ENCODE measurements at places on chromosomes 11 and 22.
A peak's percentile ranks its signal among the peaks of the same experiment; 100 is the strongest.

- DNase-seq, result no peak
Observed at GRCh38 chr11:76365038-76365679, 15.8 kb downstream of the THAP12 start.

DNA sequence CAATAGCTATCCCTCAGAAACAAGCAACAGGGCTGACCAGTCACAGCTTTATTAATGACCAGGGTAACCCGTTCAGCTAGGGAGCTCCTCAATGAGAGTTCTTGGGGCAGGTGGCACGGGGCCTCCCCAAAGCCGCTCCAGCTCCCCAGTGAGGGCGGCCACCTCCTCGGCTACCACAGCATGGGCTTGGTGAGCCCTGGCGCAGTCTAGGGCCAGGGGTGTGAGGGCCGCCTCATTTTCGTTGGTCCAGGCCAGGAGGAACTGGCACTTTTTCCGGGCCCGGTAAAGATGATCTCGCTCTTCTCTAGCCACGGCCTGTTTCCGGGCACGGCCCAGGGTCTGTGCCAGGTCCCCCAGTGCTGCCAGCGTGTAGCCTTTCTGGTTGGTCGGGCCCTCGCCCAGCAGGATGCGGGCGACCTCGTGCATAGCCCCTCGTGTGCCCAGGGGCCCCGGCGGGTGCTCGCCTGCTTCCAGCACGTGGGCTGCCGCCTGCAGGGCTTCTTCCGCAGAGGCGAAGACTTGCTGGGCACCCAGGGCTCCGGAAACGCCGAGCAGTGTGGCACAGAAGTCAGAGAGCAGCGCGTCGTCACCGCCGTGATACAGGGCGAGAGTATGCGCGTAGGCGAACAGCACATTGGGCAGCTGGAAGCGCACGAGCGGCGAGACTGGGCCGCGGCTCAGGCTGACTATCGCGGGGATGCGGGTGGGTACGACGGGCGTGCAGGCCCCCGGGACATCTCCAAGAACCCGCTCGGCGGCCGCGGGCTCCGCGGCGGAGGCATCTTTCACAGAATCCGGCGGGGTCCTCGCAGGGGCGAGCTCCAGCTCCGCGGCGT lies 913 bp downstream of the ZNHIT2 start:
- peak; percentile 65 for DNase-seq

DNA sequence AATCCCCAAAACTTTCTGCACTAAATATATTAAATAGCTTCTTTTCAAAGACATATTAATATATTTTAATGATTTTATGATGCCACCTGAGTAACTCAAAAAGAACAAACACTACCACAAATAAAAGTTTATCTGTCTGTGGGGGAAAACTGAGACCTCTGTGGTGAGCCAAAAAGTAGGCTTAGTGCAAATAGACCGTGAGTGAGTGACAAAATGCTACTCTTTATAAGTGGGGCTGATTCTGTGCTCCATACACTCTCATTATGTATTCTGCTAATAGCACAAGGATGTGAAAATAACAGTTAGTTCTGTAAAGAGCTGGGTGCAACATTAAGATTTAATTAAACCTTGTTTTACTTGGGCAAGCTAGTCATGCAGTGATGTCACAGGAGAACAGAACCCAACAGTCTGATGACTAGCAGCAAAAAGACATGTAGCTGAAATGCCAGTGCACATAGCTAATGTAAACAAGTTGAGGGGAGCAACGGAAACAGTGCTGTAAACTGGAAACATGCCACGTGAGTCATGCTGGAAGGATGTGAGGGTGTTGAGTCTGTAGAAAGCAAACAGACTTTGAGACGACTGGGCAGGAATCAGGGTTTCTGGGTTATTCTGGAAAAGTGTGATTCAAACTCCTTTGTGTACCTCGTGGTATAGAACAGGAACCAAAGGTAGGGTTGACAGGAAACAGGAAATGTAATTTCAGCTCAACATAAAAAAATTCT lies 1130.4 kb downstream of the LRRC4C start:
- DNase-seq, result no peak

- DNase-seq, result no peak
Observed at GRCh38 chr22:31734512-31734911, 15.4 kb downstream of the PRR14L start.

DNA sequence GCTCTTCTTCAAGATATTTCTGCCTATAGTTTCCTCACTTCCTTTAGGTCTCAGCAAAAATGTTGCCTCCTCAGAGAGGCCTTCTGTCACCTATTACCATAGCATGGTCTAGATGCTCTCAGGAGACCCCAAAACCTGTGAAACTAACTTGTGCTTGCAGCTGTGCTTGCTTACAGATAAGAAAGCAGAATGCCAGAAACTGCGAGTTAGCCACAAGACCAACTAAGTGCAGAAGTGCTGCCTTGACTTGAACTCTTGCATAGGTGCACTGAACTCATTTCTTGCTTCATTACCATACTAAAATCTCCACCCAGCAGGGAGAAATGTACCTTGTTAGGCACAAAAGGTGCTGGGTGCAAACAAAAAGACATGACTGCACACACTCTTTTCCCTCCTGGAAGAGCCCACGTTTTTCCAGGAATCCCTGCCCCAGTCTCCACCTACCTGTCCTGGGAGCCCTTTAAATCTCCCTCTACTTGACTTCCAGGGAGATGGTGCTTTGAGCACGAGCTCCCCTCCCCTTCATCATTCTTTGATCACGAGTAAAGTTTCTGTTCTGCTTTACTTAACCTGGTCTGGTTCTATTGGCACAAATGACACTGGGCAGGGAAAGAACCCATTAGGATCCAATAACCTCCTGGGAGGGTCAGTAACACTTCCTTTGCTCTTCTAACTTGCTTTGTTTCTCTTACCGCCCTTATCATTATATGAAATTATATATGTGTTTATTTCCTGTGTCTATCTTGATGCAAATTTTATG lies 137.7 kb upstream of the DDI1 start:
- DNase-seq, result no peak

- no peak for DNase-seq
Observed at GRCh38 chr22:46004105-46004866, 27.3 kb upstream of the WNT7B start.

GRCh38 chr11:61964058-61964665 lies 3.3 kb downstream of the FTH1 start:
- no peak for DNase-seq

DNA sequence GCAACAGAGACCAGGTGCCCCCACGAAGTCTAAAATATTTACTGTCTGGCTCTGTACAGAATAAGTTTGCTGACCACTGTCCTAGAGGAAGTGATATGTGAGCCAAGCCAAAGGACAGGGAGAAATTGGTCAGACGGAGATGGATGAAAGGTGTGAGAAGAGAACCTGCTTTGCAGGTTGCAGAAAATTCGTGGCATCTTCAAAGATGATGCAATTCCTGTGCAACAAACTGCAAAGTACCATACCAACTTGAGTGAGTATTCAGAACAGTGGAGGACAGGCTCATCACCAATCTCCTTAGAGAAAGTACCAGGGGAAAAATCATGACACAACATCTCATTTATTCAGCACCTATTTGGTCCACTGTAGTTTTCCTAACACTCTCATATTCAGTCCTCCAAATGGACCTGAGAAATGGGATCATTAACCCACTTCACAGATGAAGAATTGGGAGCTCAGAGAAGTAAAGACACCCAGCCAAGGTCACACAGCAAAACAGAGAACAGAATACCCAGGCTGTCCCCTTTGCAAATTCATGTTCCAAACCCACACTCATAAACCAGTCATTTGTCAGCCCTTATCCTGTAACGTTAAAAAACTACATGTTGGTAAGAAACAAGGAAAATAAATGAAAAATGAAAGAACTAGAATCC lies 536.8 kb downstream of the MIAT start:
- no peak for DNase-seq

DNA sequence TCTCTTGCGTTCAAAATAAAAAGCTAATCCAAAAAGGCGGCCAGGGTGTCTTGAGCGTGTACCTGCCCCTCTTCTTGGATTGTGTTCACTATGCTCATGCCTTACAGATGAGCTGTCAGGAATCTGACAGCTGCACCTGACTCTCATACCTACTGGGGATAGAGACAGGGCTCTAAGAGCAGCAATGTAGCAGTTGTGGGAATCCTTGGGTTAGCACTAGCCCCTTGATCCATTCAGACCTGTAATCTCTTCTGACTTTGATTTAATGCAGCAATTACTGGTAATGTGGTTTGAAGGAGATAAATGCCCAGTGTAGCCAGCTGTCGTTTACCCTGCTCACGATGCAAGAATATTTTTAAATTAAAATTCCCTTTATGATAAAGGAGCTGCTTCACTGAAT lies 145.8 kb downstream of the APOL5 start:
- no peak for DNase-seq

DNA sequence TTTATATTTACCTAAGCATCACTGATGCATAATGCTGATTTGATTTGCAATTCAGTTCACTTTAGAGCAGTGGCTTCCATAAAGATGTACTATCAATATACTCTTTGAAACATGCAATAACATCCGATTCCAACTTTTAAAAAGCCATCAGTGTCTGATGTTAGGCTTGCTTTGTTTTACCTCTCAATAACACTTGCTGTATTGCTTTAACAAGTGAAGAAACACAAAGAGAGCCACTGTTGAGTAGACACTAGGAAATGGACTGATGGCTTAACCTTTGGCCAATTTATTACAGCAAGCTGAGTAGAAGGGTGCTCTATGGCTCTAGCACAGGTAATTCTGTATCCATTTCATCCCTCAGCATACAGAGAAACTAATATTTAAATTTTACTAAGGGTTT lies 122.1 kb downstream of the FCHSD2 start:
- DNase-seq, result no peak

GRCh38 chr11:16338393-16338792 lies 18.0 kb downstream of the SOX6 start:
- no peak for DNase-seq

- DNase-seq, result no peak
Observed at GRCh38 chr11:30984442-30984816, 385.1 kb downstream of the DCDC1 start.

GRCh38 chr11:116282481-116282880 lies 490.3 kb downstream of the BUD13 start:
- DNase-seq, result no peak

DNA sequence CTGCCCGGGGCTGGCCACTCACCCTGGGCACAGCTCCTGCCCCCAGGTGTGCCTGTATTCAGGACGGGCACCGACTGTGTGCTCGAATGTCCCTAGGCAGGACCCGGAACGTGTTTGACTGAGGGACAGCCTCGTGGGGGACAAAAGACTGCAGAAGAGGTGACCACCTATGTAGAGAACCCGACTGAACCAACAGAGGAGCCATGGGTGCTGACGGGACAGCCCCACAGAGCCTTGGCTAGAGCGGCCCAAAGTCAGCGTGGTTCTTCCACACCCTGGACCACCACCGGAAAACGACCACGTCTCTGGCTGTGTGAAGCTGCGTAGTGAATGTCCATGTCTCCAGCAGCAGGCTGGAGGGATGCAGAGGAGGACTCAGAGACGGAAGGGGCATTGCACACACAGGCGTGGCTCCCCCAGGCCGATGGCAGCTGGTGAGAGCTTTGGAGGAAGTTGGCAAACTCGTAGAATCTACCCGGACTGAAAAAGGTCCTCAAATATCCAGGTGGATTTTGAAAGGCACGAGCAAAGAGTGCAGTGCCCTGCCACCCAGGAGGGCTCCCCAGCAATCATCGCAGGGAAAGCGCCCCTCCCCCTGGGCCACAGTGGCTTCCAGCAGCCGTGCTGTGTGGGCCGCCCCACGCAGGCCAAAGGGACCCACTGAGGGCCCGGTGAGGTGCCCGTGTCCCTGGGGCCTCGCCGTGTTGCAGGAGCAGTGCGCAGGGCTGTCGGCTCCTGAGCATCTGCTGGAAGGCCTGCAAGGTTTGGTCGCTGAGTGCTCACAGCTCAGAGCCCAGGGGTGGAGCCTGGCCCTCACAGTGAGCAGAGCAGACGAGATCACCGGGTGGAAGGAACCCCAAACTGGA lies 17.5 kb upstream of the MUC5B start:
- no peak for DNase-seq

- DNase-seq, result no peak
Observed at GRCh38 chr11:19577391-19577975, 135.2 kb upstream of the NAV2 start.

GRCh38 chr11:12390687-12391110 lies 13.3 kb downstream of the PARVA start:
- DNase-seq, result no peak

GRCh38 chr11:119741369-119742262 lies 12.6 kb upstream of the NECTIN1 start:
- no peak for DNase-seq

GRCh38 chr11:74403607-74404321 lies 5.5 kb upstream of the PGM2L1 start:
- DNase-seq, result no peak

- peak; percentile 35 for DNase-seq
Observed at GRCh38 chr11:8225589-8226036, 38.1 kb downstream of the LMO1 start.

DNA sequence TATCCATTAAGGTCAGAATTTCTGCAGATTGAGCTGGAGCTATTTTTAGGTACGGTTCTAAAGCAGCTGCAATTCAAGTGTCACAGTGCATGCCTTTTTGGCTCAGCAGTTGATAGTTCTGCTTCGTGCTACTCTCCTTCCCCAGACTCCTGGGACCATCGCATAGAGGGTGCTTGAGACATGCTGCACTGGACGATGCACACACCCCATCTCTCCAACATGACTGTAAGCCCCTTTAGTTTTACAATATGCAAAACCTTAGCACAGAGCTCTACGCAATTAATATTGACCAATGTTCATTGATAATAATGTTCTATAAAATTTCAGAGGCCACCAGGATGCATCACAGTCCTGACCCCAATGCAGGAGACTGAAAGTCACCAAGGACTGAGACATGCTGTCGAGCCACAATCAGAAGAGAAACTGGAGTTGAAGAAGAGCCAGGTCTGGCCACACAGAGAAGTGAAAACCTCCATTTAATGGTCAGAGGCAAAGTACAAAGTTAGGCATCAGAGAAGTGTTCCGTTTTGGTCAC lies 120.9 kb upstream of the ZC3H12C start:
- DNase-seq, result no peak

DNA sequence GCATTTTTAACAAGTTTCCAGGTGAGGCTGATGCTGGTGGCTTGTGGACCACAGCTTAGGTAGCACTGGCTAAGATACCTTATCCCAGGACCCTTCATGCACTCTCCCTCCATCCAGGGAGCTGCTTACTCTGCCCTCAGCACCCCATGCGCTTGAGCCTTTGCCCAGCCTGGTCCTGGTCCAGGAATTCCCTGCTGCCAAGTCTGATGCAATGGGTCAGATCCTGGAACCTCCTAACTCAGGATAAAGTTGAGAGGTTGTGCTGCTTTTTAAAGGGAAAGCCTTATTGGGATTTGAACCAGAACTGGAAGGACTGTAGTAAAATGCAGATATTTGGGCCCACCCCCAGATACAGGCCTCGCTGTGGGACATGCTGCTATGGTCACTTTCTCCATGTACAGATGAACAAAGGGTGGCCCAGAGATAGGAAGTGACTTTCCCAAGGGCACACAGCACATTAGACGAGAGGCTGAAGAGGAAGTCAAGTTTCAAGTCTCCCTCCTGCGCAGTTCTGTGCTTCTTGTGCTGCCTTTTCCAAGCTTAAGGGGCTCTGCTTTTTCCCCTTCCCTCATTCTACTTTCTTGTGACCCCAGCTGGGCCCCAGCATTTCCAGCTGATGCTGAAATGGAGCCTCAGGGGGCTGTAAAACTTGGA lies 824 bp upstream of the LGALS12 start:
- no peak for DNase-seq

- no peak for DNase-seq
Observed at GRCh38 chr22:35446365-35446764, 46.4 kb downstream of the MCM5 start.

GRCh38 chr11:14934641-14935351 lies 37.4 kb downstream of the CALCA start:
- no peak for DNase-seq

Data from CD4-positive, alpha-beta memory T cell (primary cell).